Progenitor cell of endocrine pancreas (in vitro differentiated cells): ENCODE measurements at places on chromosomes 1 and 21.

GRCh38 chr21:15249285-15249993 is 184.6 kb upstream of the NRIP1 start:
- no peak for DNase-seq

GRCh38 chr1:89681045-89681729 is 48.3 kb downstream of the LRRC8C start:
- no peak for DNase-seq

DNA sequence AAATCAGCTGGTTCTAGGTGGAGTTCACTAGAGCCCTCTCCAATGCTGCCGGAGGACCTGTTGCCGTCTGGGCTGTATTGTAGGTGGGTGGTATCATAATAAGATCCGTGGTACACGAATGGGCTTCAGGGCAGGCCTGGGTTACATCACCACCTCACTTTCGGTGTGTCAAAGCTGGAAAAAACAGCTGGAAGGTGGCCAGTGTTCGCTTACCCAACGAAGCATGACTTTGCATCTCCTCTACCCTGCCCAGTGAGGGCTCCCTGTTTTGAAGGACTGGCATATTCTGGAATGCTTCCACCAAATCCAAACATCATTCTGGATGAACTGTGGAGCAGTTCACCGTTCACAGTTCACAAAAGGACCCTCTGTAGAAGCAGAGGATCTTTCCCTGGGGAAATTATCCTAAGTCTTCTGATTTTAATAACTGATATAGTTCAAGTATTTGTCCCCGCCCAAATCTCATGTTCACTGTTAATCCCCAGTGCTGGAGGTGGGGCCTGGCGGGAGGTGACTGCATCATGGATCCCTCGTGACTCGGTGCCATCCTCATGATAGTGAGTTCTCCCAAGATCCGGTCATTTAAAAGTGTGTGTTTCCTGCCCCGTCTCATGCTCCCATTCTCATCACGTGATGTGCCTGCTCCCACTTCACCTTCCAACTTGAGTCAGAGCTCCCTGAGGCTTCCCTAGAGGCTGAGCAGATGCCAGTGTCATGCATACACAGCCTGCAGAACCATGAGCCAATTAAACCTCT is 429.0 kb downstream of the KIF26B start:
- DNase-seq, result no peak

- no peak for DNase-seq
These were observed 20.0 kb upstream of the RNF19B start for GRCh38 chr1:32984455-32985171.

DNA sequence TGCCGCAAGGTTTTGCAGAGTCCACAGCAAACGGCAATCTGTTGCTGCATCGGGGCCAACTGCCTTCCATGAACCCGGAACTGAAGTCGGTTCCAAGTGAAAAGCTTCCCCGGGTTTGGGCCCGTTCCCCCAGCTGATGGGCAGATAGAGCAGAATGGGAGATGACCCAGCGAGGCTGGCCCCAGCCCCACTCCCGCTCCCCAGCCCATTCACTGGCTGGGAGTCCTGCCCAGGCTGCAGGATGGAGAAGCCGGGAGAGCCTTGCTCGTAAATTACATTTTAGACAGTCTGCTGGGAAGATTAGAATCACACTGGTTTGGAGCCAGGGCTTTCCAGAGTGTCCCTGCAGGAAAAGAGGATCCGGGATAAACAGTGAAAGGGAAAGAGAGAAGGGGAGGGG is 31.6 kb upstream of the PAX7 start:
- DNase-seq, result no peak

- DNase-seq, result no peak
These were observed 20.3 kb upstream of the C2CD2 start for GRCh38 chr21:41973861-41974751.

GRCh38 chr1:23044035-23044434 is 24.8 kb downstream of the KDM1A start:
- no peak for DNase-seq

DNA sequence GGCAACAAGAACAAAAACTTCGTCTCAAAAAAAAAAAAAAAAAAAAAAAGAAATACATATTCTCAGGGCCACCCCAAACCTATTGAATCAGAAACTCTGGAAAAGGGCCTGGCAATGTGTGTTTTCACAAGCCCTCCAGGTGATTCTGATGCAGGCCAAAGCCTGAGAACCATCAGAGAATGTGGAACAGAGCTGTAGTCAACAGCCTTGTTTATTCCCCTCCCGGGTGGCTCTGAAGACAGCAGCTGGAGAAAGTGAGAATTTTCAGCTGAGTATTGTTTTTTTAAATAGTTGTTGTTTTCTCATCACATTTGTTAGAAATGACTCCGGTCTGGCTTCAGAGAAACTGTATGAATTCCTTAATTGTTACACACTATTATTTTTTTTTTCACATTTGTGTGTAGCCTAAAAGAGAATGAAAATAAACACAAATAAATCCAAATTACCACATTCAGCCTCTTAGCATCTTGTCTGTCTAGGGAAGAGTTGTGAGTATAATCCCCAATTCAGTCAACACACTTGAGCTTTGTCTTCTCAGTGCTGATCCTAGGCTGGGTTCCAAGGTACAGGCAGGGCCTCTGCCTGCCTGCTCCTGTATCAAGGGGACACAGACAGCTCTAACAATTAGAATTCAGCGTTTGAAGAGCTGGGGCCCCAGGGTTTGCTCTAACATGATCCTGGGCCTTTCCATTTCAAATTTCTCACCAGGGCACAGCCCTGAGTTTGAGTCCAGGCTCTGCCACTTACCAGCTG is 6.6 kb upstream of the AZIN2 start:
- no peak for DNase-seq

GRCh38 chr1:32455958-32456357 is 8.9 kb upstream of the ZBTB8B start:
- no peak for DNase-seq

DNA sequence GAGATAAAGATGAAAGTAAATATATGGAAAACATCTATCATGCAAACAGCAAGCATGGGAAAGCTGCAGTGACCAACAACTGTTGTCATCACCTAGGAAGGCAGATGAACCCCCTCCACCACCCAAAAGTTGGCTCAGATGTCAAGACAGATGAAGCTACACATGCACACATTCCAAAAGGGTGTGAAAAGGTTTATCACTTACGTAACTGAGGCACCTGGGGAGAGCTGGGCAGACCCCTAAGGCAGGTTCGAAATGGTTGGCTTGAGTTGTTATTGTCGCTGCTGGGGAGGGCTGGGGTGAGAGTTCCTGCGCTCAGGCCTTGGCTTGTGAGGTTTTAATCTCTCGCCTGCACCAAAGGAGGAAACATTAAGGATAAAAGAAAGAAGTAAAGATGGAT is 355.1 kb upstream of the CHRM3 start:
- DNase-seq, result no peak
